ENCODE measurements at places on chromosomes 6 and 20. TPM values are rescaled to one million over a fixed set of nuclear protein-coding genes. Genes with fewer than 3 reads are reported as not detected.

GRCh38 chr6:116580198-116580597 is 8.9 kb downstream of the RWDD1 start:
- no peak for DNase-seq

- no peak for DNase-seq
Measured at GRCh38 chr20:46573234-46573633, 22.8 kb upstream of the OCSTAMP start.

- no peak for DNase-seq
Measured at GRCh38 chr20:2899243-2899642, 26.0 kb downstream of the PTPRA start.

- no peak for DNase-seq
Measured at GRCh38 chr6:113651120-113651519, 206.0 kb upstream of the MARCKS start.

- no peak for DNase-seq
Measured at GRCh38 chr6:113649276-113649675, 207.9 kb upstream of the MARCKS start.

DNA sequence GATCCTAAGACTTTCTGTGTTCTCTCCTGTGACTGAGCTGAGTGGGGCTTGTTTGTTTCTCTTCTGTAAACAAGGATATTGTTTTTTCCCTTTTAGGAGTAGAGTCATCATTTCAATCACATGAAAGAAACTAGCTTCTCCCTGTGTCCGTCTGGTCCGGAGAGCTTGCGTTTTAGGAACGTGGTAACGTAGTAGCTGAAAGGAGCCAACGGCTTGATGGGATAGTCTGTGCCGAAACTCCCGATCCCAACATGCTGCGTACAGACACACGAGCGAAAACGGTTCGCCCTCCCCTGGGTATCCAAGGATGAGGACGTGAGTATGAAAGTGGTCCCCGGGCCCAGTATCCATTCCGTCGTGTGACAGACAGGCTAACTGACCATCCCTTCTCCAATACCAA is 146.5 kb downstream of the ZMYND8 start:
- no peak for DNase-seq

GRCh38 chr20:38730167-38730988 is 6.1 kb downstream of the SLC32A1 start:
- DNase-seq, result no peak

DNA sequence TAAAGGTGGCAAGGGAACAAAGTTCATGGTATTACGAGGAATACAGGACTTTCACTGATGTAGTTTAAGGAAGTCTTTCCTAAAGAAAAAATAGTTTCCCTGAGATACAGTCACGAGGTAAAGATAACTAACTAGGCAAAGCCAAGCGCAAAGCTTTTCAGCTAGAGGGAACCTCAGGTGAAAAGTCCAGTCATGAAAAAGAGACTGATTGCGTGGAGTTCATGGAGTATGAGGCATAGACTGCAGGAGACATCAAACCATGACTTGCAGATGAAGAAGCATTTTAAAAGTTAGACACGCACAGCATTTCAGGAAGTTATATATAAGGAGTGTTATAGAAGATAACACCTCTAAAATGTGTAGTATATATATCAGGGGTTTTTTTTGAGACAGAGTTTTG is 205.6 kb upstream of the ZNF184 start:
- no peak for DNase-seq

DNA sequence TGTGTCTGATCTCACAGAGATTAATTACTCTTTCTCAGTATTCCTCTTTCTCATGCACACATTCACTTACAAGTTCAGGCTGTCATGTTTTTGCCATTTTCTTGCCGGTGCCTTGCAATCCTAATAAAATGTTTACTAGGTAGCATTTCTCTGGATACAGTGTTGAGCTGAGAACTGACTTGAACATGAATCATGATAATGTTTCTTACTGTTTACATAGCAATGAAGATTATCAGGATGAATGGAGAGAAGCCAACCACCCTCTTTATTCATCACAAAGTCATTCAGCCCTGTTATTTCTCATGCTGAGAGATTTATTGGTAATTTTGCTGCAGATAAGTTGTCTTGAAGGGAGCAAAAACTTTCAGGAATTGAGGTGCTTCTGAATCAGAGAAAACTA is 185.5 kb upstream of the ECI2 start:
- no peak for DNase-seq

DNA sequence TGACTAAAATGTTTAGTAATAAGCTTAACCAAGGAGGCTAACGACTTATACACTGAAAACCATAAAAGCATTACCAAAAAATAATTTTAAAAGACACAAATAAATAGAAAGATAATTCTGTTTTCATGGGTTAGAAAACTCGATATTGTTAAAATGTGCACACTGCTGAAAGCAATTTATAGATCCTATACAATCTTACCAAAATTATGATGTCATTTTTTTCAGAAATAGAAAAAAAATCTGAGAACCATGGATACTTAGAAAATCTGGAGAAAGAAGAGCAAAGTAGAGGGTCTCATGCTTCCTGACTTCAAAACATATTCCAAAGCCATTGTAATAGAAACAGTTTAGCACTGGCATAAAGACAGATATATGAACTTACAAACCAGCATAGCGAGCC is 46.6 kb downstream of the HCRTR2 start:
- no peak for DNase-seq

DNA sequence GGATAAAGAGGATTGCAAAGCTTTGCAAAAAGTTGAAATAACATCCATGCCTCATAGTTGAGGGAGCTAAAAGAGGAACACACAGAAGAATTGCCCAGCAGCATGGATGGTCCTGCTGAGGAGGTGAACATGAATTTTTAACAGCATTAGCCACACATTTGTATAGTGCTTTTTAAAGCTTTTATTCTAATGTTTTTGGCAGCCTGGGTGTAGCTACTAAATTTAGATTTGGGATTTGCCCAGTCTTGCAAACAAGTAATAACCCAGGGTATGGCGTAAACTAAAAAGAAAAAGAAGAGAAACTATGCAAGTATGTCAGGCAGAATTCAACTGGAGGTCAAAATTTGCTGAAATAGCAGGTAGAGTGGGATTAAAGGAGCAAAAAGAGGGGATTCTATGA is 75.1 kb upstream of the PTPRK start:
- no peak for DNase-seq

DNA sequence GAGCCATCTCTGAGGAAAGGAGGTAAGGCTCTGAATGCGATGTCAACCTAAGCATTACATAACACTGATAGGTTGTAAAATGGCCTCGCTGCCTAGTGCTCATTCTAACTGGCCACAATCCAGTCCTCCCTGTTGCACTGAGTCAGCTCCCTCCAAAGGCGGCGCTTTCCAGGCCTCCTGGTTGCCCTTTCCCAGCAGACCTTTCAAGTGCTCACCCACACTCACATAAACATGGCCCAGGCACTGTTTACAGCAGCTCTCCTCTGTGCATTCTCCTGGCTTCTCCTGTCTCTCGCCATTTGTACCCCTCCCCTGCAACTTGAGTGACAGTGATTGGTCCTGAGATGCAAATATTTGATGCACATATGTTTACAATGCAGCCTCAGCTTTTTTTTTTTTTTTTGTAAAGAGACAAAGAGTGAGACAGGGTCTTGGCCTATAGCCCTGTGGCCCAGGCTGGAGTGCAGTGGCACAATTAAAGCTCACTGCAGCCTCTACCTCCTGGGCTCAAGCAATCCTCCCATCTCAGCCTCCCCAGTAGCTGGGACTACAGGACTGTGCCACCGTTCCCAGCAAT is 36.8 kb upstream of the PRND start:
- no peak for DNase-seq

DNA sequence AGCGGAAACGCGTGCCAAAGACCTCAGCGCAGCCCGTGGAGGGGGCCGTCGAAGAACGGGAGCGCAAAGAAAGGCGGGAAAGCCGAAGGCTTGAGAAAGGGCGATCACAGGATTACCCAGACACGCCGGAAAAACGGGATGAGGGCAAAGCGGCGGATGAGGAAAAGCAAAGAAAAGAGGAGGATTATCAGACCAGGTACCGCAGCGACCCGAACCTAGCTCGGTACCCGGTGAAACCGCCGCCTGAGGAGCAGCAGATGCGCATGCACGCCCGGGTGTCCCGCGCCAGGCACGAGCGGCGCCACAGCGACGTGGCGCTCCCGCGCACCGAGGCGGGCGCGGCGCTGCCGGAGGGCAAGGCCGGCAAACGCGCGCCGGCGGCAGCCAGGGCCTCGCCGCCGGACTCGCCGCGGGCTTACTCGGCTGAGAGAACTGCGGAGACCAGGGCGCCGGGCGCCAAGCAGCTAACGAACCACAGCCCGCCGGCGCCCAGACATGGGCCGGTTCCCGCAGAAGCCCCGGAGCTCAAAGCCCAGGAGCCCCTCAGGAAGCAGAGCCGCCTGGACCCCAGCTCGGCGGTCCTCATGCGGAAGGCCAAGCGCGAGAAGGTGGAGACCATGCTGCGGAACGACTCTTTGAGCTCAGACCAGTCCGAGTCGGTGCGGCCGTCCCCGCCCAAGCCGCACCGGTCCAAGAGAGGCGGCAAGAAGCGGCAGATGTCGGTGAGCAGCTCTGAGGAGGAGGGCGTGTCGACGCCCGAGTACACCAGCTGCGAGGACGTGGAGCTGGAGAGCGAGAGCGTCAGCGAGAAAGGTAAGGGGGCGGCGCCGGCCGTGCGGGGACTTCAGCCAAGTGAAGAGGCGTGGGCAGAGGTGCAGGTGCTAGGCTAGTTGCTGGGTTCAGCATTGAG is 296.2 kb downstream of the RIMS1 start:
- peak; percentile 73 for DNase-seq

- no peak for DNase-seq
Measured at GRCh38 chr6:154143753-154144152, 104.7 kb downstream of the OPRM1 start.

GRCh38 chr6:7087066-7087465 is 20.7 kb upstream of the RREB1 start:
- DNase-seq, result no peak

GRCh38 chr20:50859161-50859560 is 64.3 kb downstream of the BCAS4 start:
- no peak for DNase-seq

GRCh38 chr6:129267028-129267427 is 384.1 kb downstream of the LAMA2 start:
- no peak for DNase-seq

DNA sequence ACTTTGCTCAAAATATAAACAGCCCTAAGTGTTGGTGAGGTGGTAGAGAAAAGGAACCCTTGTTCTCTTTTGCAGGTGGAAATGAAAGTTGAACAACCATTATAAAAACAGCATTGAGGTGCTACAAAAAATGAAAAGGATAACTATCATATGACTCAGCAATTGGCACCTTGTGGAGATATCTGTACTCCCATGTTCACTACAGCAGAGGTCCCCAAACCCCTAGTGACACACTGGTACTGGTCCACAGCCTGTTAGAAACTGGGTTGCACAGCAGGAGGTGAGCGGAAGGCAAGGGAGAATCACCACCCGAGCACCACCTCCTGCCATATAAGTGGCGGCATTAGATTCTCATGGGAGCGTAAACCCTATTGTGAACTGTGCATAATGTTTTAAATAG is 267.4 kb upstream of the THEMIS start:
- DNase-seq, result no peak

DNA sequence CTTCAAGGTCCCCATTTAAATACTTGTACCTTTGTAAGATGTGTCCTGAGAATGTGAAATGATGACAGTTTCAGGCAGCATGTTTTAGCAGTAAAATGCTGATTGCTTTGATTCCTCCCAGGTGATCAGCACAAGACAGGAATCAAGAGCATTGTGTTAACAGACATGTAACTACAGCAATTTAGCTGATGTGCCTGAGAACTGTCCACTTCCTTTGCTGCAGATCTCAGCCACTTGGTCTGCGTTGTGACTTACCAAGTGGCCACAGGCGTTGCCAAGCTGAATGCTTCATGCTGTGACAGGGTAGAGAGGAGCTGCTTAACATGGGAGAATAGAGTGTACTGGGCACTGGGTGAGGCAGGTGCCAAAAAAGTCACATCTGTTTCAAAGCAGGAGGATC is 767.0 kb upstream of the POU3F2 start:
- no peak for DNase-seq

DNA sequence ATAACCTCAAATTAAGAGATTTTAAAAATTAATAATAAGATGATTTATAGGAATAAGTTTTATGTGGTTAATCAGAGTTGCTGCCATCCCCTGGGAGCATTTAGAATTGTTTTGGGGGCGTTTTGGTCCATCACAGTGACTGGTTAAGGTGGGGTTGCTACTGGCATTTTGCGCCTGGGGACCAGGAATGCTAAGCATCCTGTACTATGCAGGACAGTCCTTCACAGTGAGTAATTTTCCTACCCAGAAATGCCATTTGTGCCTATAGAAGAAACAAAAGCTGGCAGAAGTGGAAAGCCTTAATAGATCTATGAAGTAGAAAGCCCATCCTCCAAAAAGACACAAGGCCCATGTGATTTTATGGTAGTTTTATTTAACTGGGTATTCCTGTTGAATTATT is 118.0 kb downstream of the ANKS1A start:
- DNase-seq, result no peak

GRCh38 chr6:108134213-108134970 is 31.4 kb upstream of the NR2E1 start:
- no peak for DNase-seq

DNA sequence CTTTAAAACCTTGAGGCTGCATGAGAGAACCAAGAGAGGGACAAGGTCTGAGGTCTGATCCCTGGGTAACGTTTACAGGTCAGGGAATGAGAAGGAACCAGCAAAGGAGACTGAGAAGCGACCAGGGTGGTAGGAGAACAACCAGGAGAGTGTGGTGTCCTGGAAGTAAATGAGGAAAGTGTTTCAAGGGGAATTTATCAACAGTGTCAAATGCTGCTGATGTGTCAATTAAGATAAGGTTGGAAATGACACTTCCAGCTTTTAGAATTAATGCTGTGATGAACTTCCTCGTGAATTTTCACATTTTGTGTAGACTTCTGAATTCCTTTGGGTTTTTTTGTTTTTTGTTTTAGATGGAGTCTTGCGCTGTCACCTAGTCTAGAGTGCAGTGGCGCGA is 83.7 kb downstream of the CNBD2 start:
- DNase-seq, result no peak

DNA sequence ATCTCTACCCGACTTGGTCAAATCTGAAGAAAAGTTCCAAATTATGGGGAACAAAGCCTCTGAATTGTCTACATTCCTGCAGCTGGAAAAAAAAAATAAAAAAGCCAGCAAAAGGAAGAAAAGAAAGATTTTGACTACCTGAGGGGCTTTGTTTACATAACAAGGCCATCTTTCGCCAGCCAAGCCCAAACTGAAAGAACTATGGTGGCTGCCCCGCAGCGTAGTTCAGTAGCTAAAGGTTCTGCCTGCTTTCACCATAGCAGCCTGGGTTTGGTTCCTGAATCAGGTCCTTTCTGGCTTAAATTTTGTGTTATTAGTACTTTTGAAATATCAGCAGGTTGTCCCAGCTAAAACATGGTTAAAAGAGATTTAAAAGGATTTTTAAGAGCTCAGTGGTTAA is 35.4 kb downstream of the ZNF133 start:
- no peak for DNase-seq

METTL24 gene
- total RNA-seq, result 3.5 TPM

LRRC73 gene
- total RNA-seq, result 29.3 TPM

SIRPG gene
- 1.1 TPM for total RNA-seq

PTPRT gene
- 2.3 TPM for total RNA-seq

CST4 gene
- not detected for total RNA-seq

SLC4A11 gene
- 10.7 TPM for total RNA-seq

Measured in testis (tissue), 5 donors.